Suprapubic skin (tissue), 4 donors: ENCODE measurements at places on chromosomes 1 and 21.

DNA sequence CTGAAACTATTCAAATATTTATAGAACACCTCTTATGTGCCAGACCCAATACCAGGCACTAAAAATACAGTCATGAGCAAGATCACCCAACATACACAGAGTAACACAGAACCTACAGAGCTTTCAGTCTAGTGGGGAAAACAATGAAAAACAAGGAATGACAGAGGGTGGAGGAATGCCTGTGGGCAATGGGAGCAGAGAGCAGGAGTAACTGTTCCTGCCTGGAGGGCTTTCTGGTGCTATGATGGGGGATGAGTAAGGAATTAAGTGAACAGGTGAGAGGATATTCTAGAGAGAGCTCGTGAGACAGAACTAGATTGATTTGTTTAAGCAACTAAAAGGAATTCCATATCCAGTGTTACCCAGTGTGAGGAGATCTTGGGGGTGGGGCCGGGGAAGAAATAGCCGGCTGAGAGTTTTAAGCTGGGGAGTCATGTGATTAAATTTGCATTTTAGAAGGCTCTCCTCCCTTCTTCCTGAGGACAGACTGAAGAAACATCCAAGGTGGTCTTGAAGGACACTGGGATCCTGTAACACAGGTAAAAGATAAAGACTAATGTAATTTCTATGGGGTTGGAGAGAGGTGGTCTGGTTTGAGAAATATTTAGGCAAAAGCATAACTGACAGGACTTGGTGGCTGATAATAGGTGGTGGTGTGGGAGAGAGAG is 2.1 kb upstream of the CD53 start:
- no peak for DNase-seq

GRCh38 chr21:20997636-20998455 is at the start of gene NCAM2:
NCAM2 (plus strand) TSS chr21:20998409.
- DNase-seq = no peak

- no peak for DNase-seq
Measured at GRCh38 chr21:43944757-43945156, 67.4 kb upstream of the TRAPPC10 start.

DNA sequence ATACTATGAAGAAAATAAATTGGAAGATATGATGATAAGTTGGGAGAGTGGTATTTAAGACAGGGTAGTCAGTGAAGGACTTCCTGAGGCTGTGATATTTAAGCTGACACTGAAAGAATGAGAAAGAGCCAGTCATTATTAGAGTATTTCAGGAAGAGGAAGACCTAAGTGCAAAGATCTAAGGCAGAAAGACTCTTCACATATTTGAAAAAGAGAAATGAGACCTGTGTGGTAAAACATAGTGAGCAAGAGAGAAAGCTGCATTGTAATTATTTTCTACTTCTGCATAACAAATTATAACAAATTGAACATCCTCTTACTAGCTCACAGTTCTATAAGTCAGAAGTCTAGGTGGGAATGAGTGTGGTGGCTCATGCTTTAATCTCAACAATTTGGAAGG is 34.6 kb upstream of the DOCK7 start:
- no peak for DNase-seq

GRCh38 chr1:45013551-45014209 is 1.6 kb downstream of the UROD start:
- DNase-seq = no peak

DNA sequence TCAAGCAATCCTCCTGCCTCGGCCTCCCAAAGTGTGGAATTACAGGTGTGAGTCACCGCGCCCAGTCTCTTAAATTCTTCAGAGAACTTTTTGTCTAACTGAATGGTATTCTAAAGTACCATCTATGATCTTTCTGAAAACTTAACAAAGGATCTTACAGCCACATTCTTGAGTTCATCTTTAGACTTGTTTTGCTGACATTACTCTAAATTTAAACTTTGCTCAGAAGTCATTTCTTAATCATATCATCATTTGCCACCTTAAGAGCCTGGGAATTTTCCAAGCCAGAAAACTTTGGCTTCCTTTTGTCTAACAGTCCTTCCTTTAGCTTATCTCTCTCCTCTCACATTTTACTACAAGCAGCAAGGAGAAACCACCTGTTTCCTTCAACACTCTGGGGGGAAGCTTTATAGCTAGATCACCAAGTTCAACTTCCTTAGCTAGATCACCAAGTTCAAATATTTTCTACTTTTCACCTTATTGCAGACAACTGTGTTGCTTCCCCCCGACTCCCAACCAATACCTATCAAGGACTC is 5.4 kb upstream of the ZBTB8A start:
- no peak for DNase-seq

DNA sequence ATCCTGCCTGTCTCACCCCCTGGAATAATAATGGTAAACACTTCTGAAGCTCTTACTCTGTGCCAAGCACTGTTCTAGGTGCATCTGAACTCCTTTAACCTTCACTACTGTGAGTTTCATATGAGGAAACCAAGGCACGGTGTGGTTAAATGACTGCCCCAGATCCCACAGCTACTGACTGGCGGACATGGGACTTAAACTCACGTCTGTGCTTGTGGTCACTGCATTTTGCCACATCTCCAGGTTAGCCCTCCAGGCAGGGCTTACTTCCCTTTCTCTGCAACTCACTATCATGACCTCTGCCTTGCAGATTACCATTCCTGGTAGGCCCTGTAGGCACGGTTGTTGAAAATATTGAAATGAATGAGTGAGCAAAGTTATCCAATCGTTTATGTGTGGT is 83.4 kb downstream of the ADSS2 start:
- DNase-seq = no peak

DNA sequence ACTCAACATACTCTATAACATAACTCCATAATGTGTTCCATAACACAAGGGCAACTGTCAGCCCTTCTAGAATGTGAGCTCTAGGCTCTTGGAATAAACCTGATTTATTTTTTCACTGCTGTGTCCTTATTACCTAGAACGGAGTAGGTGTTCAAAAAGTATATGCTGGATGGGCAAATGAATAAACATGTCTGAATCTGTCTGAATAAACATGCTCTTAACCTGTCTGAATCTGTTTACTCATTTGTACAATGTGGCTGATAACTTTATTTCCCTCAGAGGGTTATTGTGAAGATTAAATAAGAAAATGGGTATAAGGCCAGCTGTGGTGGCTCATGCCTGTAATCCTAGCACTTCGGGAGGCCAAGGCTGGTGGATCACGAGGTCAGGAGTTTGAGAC is 42.3 kb downstream of the AZIN2 start:
- DNase-seq = no peak

DNA sequence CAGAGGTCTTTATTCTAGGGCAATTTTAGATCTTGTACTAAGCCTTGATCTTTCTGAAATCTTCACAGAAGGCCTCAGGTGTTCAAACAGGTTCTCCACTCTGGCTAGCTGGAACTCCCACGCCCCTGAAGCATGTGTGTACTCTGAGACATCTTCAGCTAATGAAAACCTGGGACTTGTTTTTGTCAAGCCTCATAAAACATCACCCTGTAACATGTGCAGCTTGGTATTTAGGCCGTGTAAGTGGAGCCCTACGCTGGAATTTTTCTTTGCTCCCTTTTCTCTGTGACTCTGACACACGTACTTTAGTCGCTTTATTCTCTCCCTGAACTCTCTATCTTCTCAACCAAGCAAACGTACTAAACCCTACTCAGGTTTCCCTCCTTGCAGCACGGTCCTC is 701.9 kb upstream of the ZP4 start:
- no peak for DNase-seq

DNA sequence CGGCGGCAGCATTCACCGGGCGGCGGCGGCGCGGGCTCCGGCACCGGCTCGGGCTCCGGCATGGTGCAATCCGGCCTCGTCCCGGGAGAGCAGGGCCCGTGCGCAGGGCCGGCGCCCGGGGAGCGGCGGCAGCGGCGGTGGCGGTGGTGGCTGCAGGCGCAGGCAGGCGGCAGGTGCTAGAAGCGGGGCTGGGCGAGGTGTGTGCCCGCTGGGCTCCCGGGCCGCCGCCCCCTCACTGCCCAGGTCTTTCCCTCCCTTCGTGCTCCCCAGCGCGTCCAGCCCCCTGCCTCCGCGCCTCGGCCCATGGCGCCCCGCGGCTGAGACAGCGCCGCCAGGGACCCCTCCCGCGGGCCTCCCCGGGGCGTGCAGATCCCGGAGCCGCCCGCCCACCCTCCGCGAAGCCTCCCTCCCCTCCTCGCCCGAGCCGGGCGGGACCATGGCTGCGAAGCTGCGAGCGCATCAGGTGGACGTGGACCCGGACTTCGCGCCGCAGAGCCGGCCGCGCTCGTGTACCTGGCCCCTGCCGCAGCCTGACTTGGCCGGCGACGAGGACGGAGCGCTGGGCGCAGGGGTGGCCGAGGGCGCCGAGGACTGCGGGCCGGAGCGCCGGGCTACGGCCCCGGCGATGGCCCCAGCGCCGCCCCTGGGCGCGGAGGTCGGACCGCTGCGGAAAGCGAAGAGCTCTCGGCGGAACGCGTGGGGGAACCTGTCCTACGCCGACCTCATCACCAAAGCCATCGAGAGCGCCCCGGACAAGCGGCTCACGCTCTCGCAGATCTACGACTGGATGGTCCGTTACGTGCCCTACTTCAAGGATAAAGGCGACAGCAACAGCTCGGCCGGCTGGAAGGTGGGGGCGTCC is 492 bp downstream of the FOXO6 start:
- DNase-seq = no peak

DNA sequence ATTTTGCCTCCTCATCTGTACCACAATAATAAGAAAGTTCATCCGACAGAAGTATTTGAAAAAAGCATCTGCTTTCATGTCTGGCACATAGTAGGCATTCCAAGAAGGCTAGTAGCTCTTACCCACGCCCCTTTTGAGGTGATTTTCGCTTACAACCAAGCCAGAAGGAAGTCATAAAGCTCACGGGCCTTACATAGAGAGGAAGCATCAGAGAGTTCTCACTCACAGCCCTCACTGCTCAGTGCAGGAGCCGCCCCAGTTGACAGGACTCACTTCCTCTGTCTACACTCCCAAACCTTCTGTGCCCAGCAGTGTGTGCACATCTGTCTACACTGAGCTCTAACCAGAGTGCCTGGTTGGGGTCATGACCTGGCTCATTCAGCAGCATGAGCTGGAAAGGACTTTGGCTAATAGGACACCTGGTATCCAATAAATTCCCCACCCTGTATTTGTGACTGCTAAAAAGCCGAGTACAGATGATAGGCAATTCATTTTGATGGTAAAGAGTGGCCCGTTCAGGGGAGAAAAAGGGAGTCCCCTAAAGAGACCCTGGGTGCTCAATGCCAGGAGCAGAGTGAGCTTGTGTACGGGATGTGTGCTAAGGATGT is 36.8 kb upstream of the DUSP10 start:
- no peak for DNase-seq
